AG10803 (cell line): ENCODE measurements at places on chromosomes 16 and 17.

- DNase-seq, result no peak
These were observed 7.6 kb downstream of the TBX2 start for GRCh38 chr17:61406971-61407911.

DNA sequence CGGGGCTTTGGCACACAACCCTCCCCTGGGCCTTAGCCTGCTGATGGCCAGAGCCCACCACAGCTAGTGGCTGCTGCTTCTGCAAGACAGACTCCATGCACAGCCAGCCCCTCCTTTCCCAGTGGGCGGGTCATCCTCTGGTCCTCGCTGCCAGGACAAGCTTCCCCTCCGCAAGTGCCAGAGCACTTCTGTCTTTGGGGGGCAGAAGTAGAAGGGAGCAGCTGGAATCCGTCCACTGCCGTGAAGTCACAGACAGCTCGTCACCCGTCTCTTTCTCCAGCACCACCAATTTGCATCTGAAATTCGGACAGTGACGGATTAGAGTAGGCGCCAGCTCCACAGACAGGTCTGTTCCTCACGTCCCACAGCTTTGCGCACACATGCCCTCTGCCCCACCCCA, 31.3 kb upstream of the NAT9 start:
- no peak for DNase-seq

GRCh38 chr17:47172696-47173565, 16.2 kb downstream of the CDC27 start:
- DNase-seq, result peak; percentile 21

DNA sequence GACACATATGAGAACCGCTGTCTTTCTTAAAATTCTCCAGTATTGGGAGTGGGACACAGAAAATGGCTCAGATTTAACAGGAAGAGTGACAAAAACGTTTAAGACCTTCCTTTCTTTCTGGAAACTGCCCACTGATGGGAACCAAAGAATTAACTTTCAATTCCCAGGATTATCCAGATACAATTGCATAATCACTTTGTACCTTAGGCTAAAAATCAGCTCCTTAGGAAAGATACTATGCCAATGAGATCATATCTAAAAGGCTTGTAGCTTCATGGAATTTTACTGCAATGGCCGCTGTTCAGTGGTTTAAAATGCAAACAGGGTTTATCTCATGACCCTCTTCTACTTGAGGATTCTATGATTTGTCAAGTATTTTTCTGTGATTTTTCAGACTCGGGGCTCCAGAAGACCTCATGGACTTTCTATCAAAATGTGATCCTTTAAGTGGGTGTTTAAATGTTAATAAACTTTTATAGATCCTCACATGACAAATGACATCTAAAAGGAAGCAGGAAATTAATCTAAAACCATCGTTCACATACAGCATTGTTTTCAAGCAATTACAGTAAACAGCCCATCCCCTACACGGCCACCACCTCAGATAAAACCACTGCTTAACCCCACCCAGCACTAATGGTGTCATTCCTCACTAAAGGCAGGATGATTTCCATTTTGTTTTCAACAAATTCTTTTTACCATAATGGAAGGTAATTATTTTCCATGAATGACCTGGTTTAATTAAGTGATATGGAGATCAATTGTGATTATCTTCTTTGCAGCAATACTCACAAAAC, 31.6 kb upstream of the ERN1 start:
- DNase-seq, result no peak
